ENCODE measurements at places on chromosomes 16 and 17.

GRCh38 chr16:48383009-48383876, 2.0 kb downstream of the SIAH1 start:
- no peak for DNase-seq

DNA sequence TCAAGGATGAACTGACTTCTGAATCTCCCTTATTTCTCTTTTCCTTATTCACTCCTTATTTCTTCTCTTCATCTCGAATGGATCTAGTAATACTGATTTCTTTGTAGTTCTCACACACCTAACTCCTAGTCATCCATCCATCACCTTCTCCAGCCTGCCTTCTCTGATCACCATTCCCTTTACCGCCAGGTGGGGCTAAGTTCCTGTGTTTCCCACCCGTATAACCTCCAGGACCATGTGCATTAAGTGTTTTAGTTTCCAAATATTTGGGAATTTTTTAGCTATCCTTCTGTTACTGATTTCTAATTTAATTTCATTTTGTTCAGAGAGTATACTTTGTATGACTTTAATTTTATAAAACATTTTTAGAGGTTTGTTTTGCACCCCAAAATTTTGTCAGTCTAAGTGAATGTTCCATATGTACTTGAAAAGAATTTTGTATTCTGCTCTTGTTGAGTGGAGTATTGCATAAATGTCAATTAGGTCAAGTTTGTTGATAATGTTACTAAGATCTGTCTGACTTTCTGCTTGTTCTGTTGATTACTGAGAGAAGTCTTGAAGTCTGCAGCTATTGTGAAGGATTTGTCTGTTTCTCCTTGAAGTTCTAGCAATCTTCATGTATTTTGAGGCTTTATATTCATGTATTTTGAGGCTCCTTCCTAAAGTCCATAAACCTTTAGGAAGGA, 8.8 kb downstream of the BPTF start:
- no peak for DNase-seq

GRCh38 chr17:44607836-44608690, 48.2 kb upstream of the MEIOC start:
- no peak for DNase-seq

DNA sequence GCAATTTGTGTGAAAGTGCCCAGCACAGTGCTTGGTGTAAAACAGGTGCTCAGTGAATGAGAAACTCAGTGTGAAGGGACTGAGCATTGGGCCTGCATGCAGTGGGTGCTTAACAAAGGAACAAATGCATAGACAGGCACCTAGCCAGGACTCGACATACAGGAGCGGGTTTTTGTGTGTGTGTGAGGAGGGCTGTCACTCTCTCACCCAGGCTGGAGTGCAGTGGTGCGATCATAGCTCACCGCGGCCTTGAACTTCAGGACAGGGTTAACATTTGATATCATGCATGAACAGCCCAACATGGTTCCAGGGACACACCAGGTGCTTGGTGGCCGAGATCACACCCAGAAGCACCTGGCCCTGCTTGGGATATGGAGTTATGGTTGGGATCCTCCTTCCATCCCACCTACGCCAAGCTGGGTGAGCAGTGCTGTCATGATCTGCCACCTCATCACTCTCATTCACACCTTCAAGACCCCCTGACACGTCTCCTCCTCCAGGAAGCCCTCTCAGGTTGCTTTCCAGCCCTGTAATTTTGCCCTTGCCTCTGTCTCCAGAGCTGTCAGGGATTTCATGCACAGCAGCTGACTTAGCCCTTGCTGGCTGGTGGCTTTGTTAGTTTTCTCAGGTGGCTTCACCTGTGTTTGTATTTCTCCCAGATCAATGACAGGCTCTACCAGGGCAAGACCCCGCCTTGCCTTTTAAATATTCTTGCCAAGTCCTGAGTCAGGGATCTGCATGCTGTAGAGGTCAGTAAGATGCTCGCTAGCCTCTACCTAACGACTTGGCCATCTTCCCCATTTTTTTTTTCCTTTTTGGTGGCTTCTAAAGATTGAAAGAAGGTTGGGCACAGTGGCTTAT, 66.4 kb downstream of the OR1D5 start:
- DNase-seq, result no peak

DNA sequence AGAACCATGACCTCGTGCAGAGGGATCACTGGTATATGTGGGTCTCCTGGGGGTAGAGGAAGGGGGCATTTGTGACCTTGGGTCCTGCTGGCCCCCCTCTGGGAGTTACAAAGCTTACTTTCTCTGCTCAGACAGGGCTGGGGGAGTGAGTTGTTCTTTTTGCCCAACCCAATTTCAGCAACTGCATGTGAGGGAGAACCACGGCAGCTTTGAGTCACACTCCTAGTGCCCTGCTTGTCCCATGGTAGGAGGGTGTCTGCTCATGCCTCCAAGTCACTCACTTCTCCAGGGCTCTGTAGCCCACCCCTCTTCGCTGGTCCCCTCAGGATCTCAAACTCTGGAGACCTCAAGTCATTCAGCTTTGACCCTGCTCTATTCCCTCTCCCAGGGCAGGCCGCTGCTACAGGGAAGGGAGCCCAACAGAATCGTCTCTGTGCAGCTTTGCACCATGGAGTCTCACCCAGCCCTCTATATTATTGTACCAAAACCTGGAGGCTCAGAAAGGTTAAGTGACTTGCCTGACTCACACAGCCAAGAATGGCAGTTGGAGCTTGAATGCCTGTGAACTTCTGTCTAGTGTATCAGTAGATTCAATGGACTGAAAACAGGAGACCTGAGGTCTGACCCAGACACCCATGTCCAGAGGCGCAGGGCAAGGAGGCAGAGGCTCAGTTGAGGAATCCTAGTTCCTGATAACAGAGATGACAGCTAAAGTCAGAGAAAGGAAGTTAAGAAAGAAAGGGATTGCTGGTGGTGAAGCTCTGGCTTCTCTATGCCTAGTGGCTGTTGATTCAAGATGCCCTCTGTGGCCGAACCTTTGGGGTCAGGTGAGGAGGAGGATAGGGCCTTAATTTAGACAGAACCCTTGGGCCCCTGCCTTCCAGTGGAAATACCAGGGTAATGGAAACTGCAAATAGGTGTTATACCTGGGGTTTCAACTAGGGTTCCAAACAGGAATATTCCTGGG, 14.6 kb upstream of the ETV4 start:
- no peak for DNase-seq

DNA sequence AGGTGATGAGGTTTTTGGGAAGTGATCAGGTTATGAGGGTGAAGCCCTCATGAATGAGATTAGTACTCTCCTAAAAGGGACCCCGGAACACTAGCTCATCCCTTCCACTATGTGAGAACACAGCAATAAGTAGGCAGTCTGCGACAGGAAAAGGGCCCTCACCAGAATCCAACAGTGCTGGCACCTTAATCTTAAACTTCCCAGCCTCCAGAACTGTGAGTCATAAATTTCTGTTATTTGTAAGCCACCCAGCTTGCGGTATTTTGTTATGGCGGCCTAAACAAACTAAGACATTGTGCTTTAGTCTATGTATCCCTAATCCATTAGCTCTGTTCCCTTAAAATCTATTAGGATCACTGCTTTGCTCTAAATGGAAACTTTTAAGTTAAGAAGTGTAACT, 8.5 kb downstream of the SLFN12 start:
- DNase-seq, result no peak

GRCh38 chr17:18070861-18071340, 16.8 kb upstream of the DRG2 start:
- no peak for DNase-seq

- DNase-seq, result no peak
Observed at GRCh38 chr17:30246460-30246859, 11.0 kb upstream of the SLC6A4 start.

GRCh38 chr16:58393138-58393504, 850 bp downstream of the GINS3 start:
- DNase-seq, result no peak

DNA sequence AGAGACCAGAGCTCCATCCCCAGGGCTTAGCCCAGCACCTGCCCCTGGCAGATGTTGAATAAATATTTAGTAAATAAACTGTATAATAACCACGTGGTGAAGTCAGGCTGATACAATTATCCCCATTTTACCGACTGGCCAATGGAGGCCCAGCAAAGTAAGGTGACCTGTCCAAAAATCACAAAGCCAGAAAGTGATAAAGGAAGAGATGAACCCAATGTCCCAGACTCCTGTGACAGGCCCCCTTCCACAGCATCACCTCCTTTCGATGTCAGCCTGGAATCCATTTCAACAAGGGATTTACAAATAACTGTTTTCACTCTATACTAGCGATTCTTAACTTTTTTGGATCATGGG, 5.5 kb downstream of the TVP23A start:
- DNase-seq, result no peak

GRCh38 chr17:16407911-16408588, 7.3 kb upstream of the TRPV2 start:
- no peak for DNase-seq

DNA sequence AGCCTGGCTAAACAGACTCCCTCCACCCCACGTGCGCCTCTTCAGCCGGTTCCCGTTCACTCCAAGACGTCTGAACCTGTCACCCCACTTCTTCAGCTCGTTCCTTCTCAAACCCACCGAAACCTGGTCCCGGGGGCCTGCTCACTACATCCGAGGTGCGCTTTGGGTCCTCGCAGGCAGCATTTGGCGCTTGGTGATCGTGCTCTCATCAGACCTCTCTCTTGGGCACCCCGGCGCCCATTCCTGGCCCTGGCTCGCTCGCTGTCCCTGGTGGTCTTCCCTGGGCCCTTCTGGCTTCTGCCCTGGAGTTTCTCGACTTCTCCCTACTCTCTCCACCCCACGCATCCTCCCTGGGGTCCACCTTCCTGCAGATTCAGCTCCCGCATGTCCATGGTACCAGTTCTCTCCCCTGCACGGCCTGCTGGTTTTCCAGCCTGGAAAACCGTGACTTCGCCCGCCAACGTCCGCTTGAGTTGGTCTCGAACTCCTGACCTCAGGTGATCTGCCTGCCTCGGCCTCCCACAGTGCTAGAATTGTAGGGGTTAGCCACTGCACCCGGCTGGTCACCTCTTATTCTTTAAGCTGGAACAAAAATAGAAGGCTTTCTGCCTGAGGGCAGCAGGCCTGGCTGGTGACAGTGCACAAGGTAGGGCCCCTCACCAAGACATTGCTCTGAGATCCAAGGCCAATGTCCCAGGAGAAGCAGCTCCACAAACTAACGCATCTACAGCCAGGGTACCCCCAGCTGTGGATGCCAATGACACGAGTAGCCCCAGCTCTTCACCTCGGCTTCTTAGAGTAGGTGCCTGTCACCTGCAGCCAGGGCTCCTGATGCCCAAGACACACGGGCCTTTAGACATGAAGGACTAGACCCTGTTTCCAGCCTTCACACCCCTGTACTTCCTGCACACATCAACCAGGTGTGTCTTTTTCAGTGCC, 1.1 kb upstream of the MEAK7 start:
- DNase-seq, result no peak

GRCh38 chr16:64629622-64630021, 492.2 kb downstream of the CDH11 start:
- DNase-seq, result no peak

DNA sequence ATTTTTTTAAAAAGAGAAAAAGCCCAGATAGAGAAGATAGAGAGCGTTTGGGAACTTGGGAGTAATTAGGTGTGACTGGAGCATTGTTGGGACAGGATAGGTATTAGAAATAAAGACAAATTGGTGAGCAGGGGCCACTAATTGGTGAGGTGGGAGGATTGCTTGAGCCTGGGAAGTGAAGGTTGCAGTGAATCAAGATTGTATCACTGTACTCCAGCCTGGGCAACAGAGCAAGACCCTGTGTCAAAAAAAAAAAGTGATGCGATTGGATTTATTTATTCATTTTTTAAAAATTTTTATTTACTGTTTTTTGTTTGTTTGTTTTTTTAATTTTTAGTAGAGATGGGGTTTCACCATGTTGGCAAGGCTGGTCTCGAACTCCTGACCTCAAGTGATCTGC, 5.1 kb downstream of the CASC3 start:
- no peak for DNase-seq

Measured in activated T-helper 2 cell treated with anti-CD3 and anti-CD28 coated beads, Interferon-gamma antibody, Interleukin-2, Interleukin-4, amounts not matched to agents 10 μg/mL and 5 μg/mL and 100 μg/mL, durations not matched to agents 14 hours and 24 hours and 36 hours (primary cell).